ENCODE measurements at places on chromosomes 13 and 19.

GRCh38 chr19:16628984-16629691 is 1.1 kb upstream of the MED26 start:
- no peak for DNase-seq

GRCh38 chr13:112791663-112792440 is 102.0 kb downstream of the ATP11A start:
- no peak for DNase-seq

DNA sequence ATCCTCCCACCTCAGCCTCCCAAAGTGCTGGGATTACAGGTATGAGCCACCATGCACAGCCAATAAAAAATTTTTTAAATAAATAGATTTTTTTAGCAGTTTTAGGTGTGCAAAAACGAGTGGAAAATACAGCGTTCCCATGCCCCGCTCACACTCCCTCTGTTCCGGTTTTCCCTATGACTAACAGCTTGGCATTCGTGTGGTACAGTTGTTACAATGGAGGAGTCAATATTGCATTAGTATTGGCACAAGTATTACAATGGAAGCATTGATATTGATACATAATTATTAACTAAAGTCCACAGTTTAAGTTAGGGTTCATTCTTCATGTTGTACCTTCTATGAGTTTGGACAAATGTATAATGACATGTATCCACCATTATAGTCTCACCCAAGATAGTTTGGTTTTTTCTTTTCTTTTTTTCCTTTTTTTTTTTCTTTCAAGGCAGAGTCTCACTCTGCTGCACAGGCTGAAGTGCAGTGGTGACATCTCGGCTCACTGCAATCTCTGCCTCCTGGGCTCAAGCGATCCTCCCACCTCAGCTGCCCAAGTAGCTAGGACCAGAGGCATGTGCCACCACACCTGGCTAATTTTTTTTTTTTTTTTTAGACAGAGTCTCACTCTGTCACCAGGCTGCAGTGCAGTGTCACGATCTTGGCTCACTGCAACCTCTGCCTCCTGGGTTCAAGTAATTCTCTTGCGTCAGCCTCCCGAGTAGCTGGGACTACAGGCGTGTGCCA is 15.4 kb upstream of the RAB20 start:
- no peak for DNase-seq

DNA sequence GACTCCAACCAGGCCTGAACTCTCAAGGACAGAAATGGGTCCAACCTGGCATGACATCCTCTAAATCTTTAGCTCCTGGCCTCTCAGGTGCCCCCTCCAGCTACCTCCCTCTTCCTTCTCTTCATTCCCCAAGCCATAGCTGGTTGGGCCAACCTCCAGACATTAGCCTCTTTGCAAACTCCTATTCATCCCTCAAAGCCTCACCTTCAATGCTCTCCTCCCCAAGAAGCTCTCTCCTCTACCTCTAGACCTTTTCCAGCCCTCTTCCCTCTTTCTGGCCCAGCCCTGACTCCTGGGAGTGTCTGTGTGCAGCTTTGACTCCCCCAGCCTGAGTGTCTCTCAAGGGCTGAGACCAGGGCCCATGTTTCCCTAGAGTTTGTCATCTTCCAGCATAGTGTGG is 5.3 kb upstream of the HOMER3 start:
- no peak for DNase-seq

DNA sequence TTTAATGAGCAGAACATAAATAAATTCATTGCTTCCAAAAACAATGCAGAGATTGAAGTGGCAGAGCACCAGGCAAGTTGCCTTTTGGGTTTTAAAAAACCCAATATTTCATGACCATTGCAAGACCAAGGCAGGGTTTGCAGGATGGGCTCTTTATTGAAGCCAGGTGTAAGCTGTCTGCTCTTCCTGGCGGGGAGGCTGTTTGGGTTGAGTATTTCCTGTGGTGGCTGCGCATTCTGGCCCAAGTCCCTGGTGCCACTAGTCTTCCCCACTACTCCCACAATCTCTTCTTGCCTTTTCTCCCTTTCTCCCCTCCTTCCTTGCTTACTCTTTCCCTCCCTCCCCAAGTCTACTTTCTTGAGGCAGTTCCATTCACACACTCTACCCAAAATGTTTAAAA is 116.4 kb downstream of the AKAP11 start:
- DNase-seq: no peak

DNA sequence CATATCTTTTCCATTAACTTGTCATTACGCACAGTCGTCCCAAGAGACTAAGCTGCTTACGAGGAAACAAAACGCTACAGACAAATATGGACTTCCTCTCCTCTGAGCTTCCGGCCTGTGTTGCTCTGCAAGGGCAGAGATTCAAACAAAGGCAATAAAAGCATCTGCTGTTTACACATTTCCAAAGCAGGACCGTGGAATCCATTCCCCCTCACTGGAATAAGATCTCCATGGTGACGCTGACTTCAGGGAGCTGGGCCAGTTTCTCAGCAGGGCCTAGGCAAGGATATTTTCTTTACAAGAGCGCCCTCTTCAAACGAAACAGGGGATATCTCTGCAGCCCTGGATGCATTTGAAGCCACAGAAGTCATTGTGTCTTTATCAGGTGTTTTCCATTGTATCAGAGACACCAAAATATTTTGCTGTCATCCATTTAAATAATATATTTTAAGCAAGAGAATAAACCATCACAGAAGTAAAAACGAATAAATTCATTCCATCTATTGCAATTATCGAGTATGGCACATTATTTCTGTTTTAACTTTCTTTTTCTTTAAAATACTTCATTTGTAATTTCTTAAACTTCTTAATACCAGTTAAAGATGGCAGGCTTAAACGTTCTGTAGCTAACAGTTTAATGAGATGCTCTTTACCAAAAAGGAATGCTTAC is 177.5 kb downstream of the DCLK1 start:
- no peak for DNase-seq

DNA sequence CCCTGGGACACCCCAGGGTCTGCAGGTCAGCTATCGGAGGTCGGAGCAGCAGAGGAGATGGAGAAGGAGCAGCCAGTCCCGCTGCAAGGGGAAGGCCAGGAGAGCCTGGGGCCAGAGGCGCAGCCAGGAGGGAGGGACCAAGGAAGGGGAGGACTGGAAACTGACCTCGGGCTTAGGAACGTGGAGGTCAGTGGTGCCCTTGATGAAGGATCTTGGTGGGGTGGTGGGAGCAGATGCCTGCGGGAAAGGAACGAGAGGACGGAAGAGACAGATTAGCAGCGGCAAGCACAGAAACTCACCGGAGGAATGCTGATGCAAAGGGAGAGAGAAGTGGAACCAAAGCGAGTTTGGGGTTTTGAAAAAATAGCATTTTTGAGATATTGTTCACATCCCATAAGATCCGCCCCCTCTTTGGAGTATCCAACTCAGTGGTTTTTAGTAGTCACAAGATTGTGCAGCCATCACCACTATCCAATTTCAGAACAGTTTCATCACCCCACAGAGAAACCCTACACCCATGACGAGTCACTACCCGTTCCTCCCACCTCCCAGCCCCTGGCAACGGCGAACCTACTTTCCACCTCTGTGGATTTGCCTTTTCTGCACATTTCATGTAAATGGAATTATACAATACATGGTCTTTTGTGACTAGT is 22.1 kb downstream of the PLEKHF1 start:
- DNase-seq: no peak

- DNase-seq: no peak
These were observed 405.0 kb downstream of the COG6 start for GRCh38 chr13:40060296-40061007.

- no peak for DNase-seq
These were observed 6.4 kb upstream of the ERICH6B start for GRCh38 chr13:45621950-45622349.

DNA sequence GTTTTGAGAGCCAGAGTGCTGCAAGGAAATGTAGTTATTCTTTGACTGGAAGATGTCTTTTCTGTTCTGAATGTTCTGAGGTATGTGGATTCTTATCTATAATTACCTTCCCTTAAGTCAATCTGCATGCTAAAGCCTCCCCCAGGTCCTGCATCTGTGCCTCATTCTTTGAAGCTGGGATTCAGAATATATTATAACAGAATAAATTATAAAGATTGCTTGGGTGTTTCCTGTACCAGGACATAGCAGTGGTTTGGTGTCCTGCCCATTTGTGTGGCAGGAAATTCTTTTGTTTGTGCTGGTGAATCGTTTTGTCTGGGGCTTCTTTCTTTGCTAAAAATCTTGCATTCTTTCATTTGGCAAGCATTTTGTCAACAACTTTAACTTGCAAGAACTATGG is 60.2 kb downstream of the ITGBL1 start:
- DNase-seq: no peak

- DNase-seq: no peak
These were observed 21.7 kb downstream of the MAU2 start for GRCh38 chr19:19342086-19343015.

- no peak for DNase-seq
These were observed 56.5 kb downstream of the CDK8 start for GRCh38 chr13:26310470-26310869.

DNA sequence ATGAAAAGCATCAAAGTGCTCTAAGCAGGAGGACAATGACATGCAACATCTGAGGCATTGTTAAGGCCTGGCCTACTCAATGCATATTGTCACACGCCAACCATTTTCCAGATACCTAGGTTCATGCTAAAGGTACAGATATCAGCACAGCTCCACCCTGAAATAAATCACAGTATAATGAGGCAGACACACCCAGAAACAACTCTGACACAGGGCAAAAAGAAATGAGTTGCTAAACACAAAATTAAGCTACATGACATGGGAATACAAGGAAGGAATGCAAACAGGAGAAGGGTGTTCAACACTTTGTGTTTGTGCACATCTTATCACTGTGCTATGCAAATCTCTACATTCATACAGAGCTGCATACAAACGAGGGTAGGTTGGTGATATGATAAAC is 86.5 kb downstream of the EPSTI1 start:
- DNase-seq: no peak

- no peak for DNase-seq
These were observed 54.7 kb upstream of the DCT start for GRCh38 chr13:94534166-94534565.

DNA sequence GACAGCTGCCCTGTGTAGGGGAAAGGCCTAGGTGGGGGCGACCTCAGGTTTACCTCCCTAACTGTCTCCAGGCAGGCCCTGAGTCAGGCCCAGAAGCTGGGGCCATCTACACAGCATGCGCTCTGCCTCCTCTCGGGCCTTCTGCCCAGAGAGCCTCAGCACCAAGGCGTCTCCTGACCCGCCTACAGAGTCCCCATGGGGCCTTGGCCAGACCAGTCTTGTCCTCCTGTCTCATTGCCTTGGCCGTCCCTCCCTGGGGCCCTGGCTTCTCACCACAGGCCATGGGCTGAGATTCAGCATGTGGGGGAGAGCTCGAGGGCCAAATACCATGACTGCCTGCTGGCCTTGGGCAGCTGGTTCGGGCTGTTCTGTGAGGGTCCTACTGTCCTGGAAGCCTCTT is 59.0 kb downstream of the SMARCA4 start:
- no peak for DNase-seq

DNA sequence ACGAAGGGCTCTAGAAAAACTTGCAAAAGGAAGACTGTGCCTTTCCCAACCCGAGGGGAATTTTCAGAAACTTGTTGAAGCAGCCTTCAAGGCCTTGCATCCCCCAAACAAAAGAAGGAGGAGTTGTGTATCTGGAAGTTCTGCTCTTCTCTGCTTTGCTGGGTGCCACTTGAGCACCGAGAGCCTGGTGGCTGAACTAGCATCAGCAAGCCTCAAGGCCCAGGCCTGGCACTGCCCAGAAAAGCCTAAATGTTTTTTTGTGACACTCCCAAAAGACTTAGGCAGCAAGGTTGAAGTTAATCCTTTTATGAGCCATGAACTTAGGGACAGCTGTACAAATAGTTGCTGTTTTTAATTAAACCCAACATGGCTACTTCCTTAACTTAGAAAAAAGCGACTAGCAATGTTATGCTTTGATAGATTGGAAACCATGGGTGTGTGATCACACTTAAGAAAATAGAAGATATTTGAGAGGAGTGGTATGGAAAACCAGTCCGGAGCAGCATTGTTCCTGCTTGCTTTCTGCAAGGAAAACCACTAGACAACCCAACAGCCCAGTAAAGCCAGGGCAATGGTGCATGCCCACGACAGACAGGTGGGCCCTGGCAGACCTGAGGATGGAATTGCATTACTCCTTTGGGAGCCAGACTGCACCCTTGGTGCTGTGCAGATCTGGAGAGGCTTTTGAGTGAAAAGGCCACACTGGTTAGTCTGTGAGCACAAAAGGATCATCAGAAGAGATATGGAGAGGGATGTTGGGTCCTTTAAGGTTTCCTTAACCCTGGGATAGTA is 788 bp upstream of the DLEU7 start:
- no peak for DNase-seq

- DNase-seq: peak; percentile 21
These were observed 5.1 kb downstream of the USE1 start for GRCh38 chr19:17220207-17220758.

DNA sequence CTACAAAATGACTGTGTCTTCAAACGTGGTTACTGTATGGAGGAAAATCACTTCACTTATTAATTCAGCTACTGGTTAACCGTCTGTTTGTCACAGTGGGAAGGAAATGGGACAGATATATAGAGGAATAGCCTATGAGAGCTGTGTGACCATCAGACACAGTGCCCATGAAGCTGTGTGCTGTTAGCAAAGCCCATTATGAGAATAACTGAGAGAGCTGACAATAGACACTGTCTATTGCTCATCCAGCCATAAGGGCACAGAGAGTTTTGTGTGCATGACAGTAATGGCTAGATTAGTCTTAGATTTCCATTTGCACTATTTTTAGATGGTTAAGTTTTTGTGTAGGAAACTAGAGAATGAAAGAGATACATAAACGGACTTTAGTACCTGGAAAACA is 64.1 kb upstream of the POSTN start:
- DNase-seq: no peak

DNA sequence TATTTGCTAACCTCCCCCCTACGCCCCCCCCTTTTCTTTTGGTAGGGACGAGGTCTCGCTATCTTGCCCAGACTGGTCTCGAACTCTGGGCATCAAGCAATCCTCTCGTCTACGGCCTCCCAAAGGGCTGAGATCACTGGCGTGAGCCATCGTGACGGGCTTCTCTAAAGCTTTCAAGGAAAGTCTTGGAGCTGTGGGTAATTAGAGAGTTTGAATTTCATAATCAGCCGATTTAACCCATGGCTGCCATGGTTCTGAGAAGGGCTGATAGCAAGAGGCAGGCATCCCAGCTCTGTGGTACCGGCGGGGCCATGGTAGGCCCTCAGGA is 679 bp upstream of the ABHD8 start:
- DNase-seq: no peak

- DNase-seq: no peak
These were observed 1.5 kb downstream of the ZNF787 start for GRCh38 chr19:56119582-56119978.

GRCh38 chr19:4969772-4970531 is 1.0 kb downstream of the KDM4B start:
- no peak for DNase-seq

- peak; percentile 67 for DNase-seq
These were observed 713 bp downstream of the KRI1 start for GRCh38 chr19:10565028-10565566.

DNA sequence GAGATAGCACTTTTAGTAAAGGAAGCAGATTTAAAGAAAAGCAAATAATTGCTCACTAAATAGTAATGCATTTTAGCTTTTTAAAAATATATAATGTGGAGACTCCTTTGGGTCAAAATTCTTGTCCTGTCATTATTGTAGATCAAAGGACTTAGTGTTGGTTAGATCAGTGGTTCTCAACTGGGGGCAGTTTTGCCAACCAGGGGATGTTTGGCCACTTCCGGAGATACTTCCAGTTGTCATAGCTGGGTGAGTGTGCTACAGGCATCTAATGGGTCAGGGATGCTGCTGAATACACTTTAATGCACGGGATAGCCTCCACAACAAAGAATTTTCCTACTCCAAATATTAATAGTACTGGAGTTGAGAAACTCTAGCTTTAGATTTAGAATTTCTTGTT is 126.8 kb downstream of the LMO7 start:
- no peak for DNase-seq

GRCh38 chr19:33671211-33671610 is 49.5 kb downstream of the CHST8 start:
- DNase-seq: no peak

Data from CD4-positive, alpha-beta T cell treated with Interferon gamma for 1 hour (primary cell).